Activated T-helper 1 cell treated with anti-CD3 and anti-CD28 coated beads, Interleukin-2, amount 50 U/mL, for 16 hours (primary cell): ENCODE measurements at places on chromosomes 2 and 18.

- DNase-seq, result no peak
Observed at GRCh38 chr2:10473121-10473756, 25.1 kb upstream of the ODC1 start.

DNA sequence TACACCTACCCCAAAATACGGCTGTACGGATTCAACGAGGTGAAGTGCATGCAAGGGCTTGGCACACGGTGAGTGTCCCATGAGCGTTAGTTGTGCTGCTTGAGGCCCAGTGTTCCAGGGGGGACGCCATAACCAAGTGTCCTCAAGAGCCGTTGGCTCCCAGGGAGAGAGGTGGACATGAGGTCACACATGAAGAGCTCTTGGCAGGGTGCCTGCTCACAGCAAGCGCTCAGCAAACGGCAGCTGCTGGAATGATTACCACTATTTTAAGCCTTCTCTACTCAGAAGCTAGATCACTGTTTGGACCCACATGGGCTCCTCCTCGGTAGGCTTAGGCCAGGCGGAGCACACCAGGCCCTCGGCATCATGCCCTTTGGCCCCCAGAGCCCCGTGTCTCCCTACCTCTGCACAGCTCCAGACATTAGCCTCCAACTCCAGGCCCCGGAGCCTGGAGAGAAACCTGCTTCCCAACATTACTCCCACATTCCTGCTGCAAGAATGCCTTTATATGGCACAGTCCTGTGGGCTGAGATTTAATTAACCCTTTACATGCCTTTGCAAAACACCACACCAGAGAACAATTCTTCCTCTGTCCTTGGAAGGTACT lies 68.4 kb upstream of the PPP1CB start:
- no peak for DNase-seq

- DNase-seq, result no peak
Observed at GRCh38 chr2:54767921-54768320, 44.5 kb downstream of the EML6 start.

GRCh38 chr2:85578243-85579180 lies 1.1 kb downstream of the VAMP8 start:
- DNase-seq, result no peak

- DNase-seq, result no peak
Observed at GRCh38 chr2:229133155-229133772, 137.8 kb downstream of the PID1 start.

GRCh38 chr2:207734264-207734635 lies 22.8 kb downstream of the CCNYL1 start:
- DNase-seq, result no peak
